ENCODE measurements at places on chromosomes 2 and 18. TPM values are rescaled to one million over a fixed set of nuclear protein-coding genes. Genes with fewer than 3 reads are reported as not detected.

DNA sequence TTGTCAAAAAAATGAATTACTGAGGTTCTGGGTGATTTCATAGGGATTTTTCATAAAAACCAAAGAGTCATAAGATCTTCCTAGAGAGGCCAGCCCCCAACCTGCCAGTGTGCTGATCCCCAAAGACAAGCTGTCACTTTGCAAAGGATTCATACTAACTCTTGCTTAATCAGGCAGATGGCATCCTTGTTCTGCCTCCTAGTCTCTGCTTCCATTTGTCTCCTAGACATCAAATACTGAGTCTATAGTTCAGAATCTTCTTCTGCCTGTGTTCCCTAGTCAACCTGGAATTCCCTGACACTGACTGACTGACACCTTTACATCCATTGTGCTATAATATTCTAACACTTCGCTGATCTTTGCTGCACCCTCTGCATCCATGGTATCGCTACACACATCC lies 84.9 kb downstream of the SLC8A1 start:
- no peak for DNase-seq

Gene PJVK
- 1.1 TPM for total RNA-seq

- peak; percentile 50 for DNase-seq
These were observed 123.8 kb downstream of the AKAIN1 start for GRCh38 chr18:5073026-5073944.

- DNase-seq: no peak
These were observed 12.6 kb downstream of the RNF149 start for GRCh38 chr2:101295895-101296294.

Measured in H4 (cell line).